ENCODE measurements at places on chromosomes 6 and 20.

GRCh38 chr6:168514216-168514615, 73.2 kb downstream of the SMOC2 start:
- no peak for DNase-seq

DNA sequence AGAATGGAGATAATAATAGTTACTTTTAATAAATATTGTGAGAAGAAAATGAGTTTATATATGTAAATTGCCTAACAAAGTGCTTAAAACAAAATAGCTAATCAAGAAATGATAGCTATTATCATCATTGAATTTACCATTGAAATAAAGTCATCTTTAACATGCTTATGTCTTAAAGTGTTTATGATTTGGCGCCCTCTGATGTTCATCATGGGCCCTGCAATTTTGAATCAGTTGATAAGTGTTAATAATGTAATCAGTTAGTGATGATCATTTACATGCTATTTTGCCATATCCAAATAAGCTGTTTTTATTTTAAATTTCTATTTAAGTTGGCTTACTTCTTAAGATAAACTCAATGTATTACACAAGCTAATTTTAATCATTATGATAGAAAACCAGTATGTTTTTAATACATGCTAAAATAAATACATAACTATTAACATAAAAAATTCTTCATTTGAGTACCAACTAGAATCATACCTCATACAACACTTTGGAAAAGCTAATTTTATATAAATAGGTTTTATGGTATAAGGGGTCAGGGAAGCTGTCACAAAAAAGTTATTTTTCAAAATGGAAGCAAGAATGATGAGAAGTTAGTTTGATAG, 39.2 kb upstream of the TPD52L1 start:
- no peak for DNase-seq

DNA sequence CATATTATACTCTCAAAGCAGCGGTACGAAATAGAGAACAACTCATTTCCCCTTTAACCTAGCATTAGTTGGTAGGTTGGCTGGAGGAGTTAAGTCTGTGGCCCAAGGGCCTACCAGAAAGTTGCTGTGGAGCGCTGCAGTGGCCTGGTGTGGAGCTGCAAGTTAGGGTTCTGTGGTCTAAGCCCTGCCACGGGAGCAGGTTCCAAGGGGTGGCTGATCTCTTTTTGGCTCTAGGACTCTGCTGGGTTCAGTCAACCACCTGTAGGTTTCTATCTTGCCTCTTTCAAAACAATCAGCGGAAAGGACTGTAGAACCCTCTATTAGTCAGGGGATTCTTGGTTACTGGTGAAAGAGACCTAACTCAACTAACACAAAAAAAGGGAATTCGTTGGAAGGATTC, 54.5 kb upstream of the TULP4 start:
- no peak for DNase-seq

DNA sequence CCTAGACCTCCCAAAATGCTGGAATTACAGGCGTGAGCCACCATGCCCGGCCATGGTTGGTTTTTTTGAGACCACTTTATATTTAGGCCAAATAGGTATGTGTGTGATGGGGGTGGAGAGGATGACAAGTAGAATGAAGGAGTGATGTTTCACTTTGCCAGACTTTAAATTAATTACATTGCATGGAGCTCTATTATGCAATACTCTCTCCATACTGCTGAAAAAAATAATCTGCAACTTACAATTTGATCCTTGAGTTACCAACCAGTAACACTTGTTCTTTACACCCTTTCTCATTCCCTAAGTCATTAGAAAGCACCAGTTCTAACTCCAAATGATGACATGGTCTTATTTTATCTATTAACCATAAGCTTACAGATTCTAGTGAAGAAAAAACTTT, 26.8 kb downstream of the GINM1 start:
- no peak for DNase-seq

DNA sequence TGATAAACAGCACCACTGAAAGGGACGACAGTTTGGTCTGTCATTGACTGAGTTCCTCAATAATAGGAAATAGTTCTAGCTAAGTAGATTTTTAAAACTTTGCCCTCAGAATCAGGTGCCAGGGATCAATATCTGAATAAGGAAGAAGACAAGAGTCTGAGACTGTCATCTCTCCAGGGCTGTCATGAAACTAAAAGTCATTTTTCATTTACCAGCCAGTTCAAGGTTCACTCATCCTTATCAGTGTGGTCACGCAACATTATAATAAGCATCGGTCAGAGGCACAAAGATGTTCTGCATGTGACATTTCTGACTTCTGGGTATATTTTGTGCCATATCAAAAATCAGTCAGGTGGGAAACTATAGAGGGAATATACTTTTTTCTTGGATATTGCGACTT, 52.5 kb upstream of the E2F3 start:
- DNase-seq: no peak

DNA sequence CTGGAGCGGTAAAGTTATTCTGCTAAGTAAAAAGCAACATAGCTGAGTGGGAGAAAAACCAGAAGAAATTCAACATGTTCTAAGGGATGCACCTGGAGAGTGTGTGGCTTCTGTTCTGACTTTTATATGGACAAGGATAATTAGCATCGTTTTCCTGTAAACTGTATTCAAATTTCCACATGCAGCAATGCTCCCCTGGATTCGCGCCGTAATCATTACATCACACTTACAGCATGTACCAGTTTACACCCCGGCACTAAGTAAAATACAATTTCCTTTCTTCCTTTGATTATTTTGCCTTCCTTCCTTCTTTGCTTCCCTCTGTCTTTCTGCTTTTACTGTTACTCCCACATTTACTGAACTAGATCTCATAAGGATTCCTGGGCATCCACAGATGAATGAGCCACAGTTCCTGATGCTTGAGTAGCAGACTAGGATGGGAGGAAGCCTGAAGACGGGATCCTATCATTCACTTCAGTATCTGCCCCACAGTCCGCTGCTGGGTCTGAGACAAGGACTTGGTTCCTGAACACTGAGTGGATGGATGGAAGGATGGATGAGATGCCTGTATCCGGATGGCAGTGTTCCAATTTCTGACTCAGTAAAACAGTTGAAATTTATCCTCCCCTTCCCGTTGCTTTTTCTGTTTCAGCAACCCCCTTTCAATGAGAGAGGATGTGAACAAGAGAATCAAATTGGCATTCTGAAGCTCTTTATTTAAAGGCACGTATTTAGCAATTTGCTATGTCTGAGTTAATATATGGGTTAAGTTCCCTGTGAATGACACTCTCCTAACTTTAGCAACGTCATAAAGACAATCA, 174.6 kb downstream of the GJA10 start:
- no peak for DNase-seq

DNA sequence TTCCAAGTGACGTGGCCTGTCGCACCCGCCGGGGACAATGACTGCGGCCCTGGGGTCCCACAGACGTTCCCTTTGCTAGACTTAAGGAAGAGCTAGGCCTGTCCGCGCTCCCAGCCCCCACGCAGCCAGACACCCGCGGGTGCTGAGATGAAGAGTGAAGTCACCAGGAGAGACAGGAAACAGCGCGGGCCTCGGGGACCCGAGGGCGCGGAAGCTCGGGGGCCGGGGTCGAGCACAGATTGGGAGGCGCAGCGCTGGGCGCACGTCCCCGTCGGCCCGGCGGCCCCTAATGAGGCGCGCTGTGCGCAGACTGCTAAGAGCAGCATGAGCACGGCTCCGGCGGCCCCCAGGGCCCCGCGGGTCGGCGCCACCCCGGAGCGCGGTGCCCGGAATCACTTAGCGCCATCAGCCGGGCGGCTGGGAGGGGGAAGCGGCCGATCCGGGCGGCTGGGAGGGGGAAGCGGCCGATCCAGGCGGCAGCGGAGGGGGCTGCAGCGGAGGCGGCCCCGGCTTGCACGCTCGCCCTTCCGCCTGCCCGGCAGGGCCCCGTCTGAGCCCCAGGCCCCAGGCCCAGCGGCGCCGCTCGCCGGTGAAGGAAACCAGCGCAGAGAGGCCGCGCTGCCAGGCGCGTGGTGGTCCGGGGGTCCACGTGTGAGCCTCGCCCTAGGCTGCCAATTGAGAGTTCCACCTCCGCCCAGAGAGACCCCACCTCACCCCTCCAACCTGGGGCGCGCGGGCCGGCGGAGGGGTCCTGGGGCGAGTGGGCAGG, 8.3 kb upstream of the AVP start:
- no peak for DNase-seq

DNA sequence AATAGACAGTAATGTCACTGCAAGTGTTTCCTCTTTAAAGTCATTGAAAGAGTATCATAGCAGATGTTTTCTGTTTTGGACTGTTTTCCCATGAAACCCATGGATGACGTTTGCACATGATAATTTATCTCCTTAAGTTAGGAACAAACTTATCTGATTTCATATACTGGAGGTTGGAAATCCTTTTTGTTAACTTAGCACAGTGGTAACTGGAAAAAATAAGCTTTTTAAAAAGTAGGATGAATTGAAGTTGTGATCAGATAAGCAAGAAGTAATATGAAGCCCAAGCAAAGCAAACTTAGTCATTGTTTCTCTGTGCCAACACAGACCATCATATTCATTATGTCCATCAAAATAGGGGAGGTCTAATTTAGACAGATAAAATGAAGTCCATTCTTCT, 61.6 kb downstream of the PLCB4 start:
- DNase-seq: no peak

GRCh38 chr6:25676775-25677174, 24.8 kb downstream of the SCGN start:
- DNase-seq: no peak

DNA sequence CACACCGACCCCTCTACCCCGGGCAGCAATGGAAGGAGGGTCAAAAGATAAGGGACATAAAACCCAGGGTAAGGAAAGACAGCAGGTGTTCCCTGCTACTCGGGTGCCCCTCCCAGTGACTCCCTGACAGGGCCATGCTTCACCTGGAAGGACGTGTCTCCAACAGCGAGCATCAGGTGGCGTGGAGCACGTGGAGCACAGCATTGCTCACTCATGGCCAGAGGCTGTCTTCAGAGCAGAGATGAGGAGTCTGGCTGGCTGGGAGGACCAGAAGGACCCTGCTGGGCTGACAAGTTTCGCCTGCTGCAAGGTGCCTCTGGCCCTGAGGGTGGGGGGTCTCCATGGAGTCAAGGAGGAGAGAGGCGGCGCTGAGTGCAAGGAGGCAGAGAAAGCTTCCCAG, 15.3 kb upstream of the CDH22 start:
- DNase-seq: no peak

DNA sequence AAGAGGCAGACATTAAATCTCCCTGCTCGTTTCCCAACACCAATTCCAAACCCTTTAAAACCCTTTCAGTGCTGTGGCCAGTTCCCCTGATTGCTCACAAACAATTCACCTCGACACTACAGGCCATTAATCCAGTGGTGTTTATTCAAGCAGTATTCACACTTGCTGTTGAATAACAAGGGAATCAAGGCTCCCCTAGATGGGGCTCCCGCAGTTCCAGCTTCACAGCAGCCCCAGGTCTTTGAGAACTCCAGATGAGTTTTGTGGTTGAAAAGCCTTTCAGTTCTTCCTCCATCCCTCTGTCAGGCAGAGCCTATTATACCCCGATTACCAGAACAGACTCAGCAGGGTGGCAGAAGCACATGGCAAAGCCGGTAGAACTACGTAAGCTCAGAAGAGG, 36.2 kb downstream of the JAG1 start:
- no peak for DNase-seq

DNA sequence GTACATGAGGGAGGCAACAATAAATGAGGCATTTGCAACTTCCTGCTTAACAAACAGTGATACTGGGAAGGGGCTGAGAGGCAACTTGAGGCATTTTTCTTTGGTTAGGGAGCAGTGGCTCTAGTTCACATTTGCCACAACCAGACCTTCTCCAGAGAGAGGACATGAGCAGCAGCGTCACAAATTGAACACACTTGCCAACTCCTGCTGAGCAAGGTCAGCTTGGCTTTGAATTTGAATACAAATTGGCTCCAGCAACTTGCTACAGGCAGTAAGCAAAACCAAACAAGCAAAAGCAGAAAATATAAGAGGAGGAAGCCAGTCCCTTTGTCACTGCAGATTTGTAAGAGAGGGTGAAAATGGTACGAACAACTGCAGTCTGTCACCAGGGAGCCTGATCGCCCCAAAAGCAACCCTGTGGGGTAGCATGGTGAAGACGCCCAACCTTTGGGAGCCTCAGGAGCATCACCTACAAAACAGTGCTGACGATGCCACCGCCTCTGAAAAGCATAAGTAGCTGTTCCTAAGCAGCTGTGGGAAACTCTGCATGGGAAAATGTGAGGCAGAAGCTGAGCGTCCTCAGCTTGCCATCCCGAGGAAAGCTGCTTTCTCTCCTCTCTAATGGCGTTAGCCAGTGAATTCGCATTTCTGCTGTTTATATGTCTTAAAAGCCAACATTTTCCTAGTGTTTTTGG, 378.7 kb downstream of the RNGTT start:
- no peak for DNase-seq

- DNase-seq: no peak
These were observed 310.3 kb downstream of the THBS2 start for GRCh38 chr6:168943231-168943905.

- DNase-seq: no peak
These were observed at the start of gene MOG for GRCh38 chr6:29656798-29657197. TSS of gene MOG (plus strand) at chr6:29657092. CDS start at chr6:29657210, 118 bp downstream.

DNA sequence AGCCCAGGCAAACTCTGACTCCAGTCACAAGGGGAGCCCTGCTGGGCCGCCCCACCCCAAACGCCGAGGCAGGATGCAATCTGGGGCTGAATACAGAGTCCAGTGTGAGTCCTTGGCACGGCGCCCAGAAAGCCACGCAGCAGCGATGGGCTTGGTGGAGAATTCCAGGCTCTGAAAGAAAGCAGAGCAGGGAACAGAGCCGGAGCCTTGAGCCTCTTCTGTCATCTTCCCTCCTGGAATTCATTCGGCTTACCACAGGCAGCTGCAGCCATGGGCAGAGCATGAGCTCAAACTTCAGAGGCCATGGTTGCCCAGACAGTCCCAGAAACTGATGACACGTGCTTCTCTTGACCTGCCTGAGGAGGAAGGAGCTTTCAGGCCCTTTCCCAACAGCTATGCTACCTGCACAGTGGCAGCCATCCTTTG, 441.1 kb upstream of the JARID2 start:
- DNase-seq: no peak

GRCh38 chr20:34407962-34408474, 44.9 kb downstream of the ITCH start:
- DNase-seq: no peak

DNA sequence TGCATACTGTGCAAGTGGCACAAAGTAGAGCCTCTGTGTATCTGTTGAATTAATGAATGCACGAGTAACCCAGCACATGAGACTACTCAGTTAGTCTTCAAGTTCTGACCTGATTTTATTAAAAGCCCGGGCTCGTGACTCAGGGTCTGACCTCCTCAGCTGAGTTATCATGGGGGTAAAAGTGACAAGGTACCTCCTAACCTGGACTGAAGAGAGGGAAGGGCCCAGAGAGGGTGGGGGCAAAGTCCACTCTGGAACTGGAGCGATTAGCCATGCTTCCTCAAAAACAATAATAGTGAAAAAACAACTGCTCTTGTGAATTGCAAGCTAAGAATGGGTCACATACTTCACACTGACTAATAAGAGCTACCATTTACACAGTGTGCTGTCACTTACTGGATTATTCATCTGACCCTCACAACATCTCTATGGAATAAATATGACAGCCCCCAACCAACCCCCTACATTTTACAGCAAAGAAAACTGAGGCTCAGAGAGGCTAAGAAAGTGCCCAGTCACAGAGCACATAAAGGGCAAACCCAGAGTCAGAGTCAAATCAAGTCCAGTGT, 26.7 kb downstream of the TRERF1 start:
- no peak for DNase-seq

All from activated CD8-positive, alpha-beta memory T cell treated with anti-CD3 and anti-CD28 coated beads for 1 hour (primary cell).